Testis (tissue), 5 donors: ENCODE measurements at places on chromosomes 3 and 15. TPM values are rescaled to one million over a fixed set of nuclear protein-coding genes. Genes with fewer than 3 reads are reported as not detected.

GRCh38 chr3:112002096-112002971, 3.6 kb downstream of the TAGLN3 start:
- no peak overlapping the region for H3K4me3 ChIP-seq
- no peaks in the 10 kb centered on the region for H3K36me3 ChIP-seq
- no peaks in the 10 kb centered on the region for H3K27me3 ChIP-seq
- H3K4me1 ChIP-seq, result peaks cover 10% of the 10 kb centered on the region
- no peak overlapping the region for H3K27ac ChIP-seq

DNA sequence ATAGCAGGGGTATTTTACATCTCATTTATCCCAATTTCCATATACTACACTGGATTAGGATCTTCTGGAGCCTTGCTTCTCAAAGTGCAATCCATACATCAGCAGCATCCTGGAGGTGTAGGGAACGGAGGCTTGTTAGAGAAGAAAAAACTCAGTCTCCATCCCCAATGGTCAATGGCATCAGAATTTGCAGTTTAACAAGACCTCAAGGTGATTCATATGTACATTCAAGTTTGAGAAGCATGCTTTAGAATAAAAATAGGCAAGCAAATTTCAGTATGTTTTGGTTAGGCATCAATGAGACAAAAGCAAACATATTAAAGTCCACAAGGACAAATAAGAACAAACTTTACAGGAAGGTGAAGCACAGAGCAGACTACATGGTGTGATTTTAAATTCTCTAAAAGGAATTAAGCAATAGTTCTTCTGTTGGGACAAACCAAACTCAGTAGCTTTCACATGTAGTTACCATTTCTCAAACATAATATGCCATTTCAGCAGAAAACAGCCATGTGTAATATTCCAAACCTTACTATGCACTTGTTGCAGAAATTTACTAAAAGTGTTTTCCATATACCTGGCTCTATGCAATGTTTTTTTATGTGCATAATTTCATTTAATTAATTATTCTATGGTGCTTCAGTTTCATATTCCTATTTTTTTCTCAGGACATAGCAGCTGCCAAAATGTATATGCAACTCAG, 360.3 kb upstream of the NECTIN3 start:
- H3K4me1 ChIP-seq, result no peaks in the 10 kb centered on the region
- H3K36me3 ChIP-seq, result no peaks in the 10 kb centered on the region
- no peak overlapping the region for H3K27ac ChIP-seq
- no peaks in the 10 kb centered on the region for H3K27me3 ChIP-seq

- H3K36me3 ChIP-seq, result no peaks in the 10 kb centered on the region
- DNase-seq, result no peak
- H3K4me3 ChIP-seq, result no peak overlapping the region
Measured at GRCh38 chr3:40207796-40208195, 101.7 kb upstream of the EIF1B start.

DNA sequence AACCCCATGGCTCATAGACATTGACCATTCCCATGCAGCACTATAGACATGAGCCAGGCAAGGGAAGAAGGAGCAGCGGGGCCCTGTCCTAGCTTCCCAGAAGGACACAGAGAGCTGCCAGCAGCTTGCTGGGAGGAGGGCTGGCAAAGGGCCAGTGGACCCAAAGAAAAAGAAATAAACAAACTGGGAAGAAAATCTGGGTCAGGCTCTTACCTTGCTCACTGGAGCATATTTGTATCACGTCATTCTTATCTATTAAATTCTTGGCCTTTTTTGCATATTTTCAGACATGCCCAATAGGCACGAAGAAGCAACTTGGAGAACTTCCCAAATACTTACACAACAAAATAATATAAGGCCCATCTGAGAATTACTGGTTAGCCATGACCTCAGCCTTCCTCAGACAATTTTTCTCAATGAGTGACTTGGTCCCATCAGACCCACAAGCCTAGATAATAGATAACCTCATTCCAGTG, 28.4 kb downstream of the RASGRP1 start:
- peaks cover 15% of the 10 kb centered on the region for H3K4me1 ChIP-seq
- no peak overlapping the region for H3K4me3 ChIP-seq
- no peaks in the 10 kb centered on the region for H3K27me3 ChIP-seq

DNA sequence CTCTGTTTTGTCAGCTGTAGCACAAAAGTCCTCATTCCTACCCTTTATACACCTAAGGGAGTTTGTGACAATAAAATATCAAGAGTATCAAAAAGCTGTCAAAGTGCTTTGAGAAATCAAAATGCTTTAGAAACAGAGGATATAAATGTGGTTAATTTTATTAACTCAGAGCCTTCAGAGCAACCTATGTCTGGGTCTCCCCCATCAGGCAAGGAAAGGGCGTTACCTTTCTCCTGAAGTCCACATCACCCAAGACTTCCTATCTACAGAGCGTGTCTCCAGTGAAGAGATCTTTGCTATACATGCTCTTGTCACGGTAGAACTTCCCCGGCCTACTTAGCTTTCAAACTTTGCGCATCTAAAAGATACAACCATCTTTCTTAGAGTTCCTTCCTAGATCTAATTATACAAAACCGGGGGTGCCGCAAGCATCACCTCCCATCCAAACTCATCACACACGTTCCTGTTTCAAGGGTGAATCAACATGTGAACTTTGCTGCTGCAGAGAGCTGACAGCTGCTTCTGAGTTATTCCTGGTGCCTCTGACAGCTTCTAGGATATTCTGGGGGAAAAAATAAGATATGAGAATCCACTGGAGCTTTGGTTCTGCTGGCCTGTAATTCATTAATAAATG, 93.0 kb downstream of the RARB start:
- no peaks in the 10 kb centered on the region for H3K27me3 ChIP-seq
- no peaks in the 10 kb centered on the region for H3K4me1 ChIP-seq
- no peak overlapping the region for H3K4me3 ChIP-seq
- H3K27ac ChIP-seq, result no peak overlapping the region

DNA sequence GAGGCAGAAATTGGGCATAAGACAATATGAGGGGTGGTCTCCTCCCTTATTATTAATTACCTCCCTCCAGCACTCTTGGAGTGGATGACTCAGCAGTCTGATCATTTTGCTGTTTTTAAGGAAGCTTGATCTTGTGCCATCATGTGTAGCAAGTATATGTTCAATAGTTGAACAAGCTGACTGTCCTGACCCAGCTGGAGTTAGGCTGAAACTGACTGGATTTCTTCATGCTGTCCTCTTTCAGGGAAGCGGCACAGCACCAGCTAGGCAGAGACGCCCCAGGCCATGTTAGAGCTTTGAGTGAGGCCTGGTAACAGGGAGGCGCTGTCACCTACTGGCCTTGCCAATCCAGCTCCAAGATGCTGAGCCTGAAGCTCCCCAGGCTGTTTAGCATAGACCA, 54.4 kb upstream of the KIF23 start:
- no peaks in the 10 kb centered on the region for H3K36me3 ChIP-seq
- H3K4me3 ChIP-seq, result no peak overlapping the region
- no peak overlapping the region for H3K27ac ChIP-seq
- H3K27me3 ChIP-seq, result no peaks in the 10 kb centered on the region

The CNTN6 gene
- total RNA-seq, result 0.31 TPM

The DNAJB11 gene
- total RNA-seq, result 39.3 TPM
